Osteocyte (in vitro differentiated cells): ENCODE measurements at places on chromosomes 5 and 9. TPM values are rescaled to one million over a fixed set of nuclear protein-coding genes. Genes with fewer than 3 reads are reported as not detected.

GDF9 gene
- 0.30 and 0.50 TPM in 2 replicates for total RNA-seq

HTR4 gene
- not detected in 2 replicates for total RNA-seq

ACOT12 gene
- total RNA-seq = not detected in 2 replicates

NOXA1 gene
- total RNA-seq = 1.0 and 1.5 TPM in 2 replicates

DNA sequence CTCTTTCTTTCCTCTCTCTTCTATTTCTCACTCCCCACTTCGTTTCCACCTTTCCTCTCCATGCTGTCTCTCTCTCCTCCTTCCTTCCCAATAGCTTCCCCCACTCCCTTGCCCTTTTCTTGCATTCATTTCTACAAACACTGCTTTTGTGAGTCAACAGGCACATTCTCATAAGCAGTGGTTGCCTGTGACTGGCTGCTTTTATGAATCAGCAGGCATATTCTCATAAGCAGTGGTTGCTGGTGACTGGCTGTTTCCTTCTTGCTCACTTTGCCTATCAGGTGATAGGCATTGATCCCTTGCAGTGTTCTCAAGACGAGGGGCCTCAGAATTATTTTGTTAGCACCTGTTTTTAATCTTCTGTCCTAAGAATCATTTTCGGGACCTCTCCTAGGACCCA, 116.1 kb upstream of the ACTBL2 start:
- H3K4me1 ChIP-seq = peaks cover 6% of the 10 kb centered on the region
- peaks cover 18% of the 10 kb centered on the region for H3K27me3 ChIP-seq
- no peaks in the 10 kb centered on the region for H3K36me3 ChIP-seq
- H3K4me3 ChIP-seq = no peak overlapping the region
- H3K27ac ChIP-seq = no peak overlapping the region
- DNase-seq = no peak

- no peaks in the 10 kb centered on the region for H3K27me3 ChIP-seq
- H3K4me3 ChIP-seq = no peak overlapping the region
- H3K4me1 ChIP-seq = no peaks in the 10 kb centered on the region
- DNase-seq = no peak
- no peaks in the 10 kb centered on the region for H3K36me3 ChIP-seq
- no peak overlapping the region for H3K27ac ChIP-seq
Measured at GRCh38 chr5:41270423-41271251, 57.3 kb upstream of the C6 start.

GRCh38 chr5:174065528-174066197, 20.2 kb downstream of the NSG2 start:
- DNase-seq = no peak
- H3K4me3 ChIP-seq = no peak overlapping the region
- H3K36me3 ChIP-seq = no peaks in the 10 kb centered on the region
- no peaks in the 10 kb centered on the region for H3K4me1 ChIP-seq
- H3K27ac ChIP-seq = no peak overlapping the region

- DNase-seq = peak; percentile 86
- no peaks in the 10 kb centered on the region for H3K27me3 ChIP-seq
Measured at GRCh38 chr5:181204826-181205760, at the start of gene TRIM7. Gene TRIM7 (minus strand): TSS chr5:181205196. CDS start chr5:181205110, 86 bp downstream.

DNA sequence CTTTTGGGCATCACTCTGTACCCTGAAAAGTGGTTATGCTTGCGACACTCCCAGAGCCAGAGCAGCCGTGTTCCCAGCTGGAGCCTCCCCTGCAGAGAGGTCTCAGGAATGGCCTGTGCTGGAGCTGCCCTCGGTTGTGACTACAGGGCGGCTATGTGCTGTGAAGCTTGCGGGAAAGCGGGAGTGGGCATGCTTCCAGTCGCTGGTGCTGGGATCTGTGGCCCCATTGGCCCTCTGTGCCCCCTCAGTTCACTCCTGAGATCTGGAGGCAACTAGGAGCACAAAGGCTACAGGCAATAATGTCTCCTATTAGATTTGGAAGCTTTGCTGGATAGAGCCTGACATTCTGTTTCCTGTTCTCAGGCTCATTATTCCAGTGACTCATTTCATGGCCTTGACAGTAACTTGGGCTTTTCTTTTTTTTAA, 56.9 kb downstream of the GPR107 start:
- DNase-seq = no peak
- H3K36me3 ChIP-seq = peaks cover 16% of the 10 kb centered on the region
- H3K4me3 ChIP-seq = no peak overlapping the region
- no peaks in the 10 kb centered on the region for H3K27me3 ChIP-seq

GRCh38 chr5:34022121-34022705, 14.4 kb upstream of the AMACR start:
- H3K27me3 ChIP-seq = no peaks in the 10 kb centered on the region
- H3K4me3 ChIP-seq = no peak overlapping the region
- no peak overlapping the region for H3K27ac ChIP-seq
- H3K4me1 ChIP-seq = no peaks in the 10 kb centered on the region

GRCh38 chr9:128370752-128371629, at the start of gene URM1:
Gene URM1 (plus strand): TSS chr9:128371374. CDS start chr9:128371381, 7 bp downstream.
- peak within 1 kb of the TSS; percentile 97 for H3K4me3 ChIP-seq
- peak within 1 kb of the TSS; percentile 98 for H3K27ac ChIP-seq
- H3K27me3 ChIP-seq = no peaks in the 10 kb centered on the region
- peaks cover 4% of the 10 kb centered on the region for H3K36me3 ChIP-seq
- peak; percentile 97 for DNase-seq
- H3K4me1 ChIP-seq = peaks cover 26% of the 10 kb centered on the region

GRCh38 chr5:172111852-172112225, 76.2 kb downstream of the STK10 start:
- peaks cover 75% of the 10 kb centered on the region for H3K4me1 ChIP-seq
- H3K27ac ChIP-seq = peak overlapping the region; percentile 78
- no peaks in the 10 kb centered on the region for H3K27me3 ChIP-seq
- H3K36me3 ChIP-seq = peaks cover 19% of the 10 kb centered on the region
- no peak overlapping the region for H3K4me3 ChIP-seq

GRCh38 chr5:168578538-168579487, at the start of gene PANK3:
Gene PANK3 (minus strand): TSS chr5:168579368. CDS start chr5:168579283, 85 bp downstream.
- DNase-seq = no peak
- peaks cover 41% of the 10 kb centered on the region for H3K4me1 ChIP-seq
- peak within 1 kb of the TSS; percentile 98 for H3K27ac ChIP-seq
- H3K36me3 ChIP-seq = no peaks in the 10 kb centered on the region
- peak within 1 kb of the TSS; percentile 87 for H3K4me3 ChIP-seq

- H3K36me3 ChIP-seq = no peaks in the 10 kb centered on the region
- peaks cover 11% of the 10 kb centered on the region for H3K4me1 ChIP-seq
- no peak overlapping the region for H3K27ac ChIP-seq
Measured at GRCh38 chr5:122665051-122665450, 109.8 kb upstream of the SNX2 start.

DNA sequence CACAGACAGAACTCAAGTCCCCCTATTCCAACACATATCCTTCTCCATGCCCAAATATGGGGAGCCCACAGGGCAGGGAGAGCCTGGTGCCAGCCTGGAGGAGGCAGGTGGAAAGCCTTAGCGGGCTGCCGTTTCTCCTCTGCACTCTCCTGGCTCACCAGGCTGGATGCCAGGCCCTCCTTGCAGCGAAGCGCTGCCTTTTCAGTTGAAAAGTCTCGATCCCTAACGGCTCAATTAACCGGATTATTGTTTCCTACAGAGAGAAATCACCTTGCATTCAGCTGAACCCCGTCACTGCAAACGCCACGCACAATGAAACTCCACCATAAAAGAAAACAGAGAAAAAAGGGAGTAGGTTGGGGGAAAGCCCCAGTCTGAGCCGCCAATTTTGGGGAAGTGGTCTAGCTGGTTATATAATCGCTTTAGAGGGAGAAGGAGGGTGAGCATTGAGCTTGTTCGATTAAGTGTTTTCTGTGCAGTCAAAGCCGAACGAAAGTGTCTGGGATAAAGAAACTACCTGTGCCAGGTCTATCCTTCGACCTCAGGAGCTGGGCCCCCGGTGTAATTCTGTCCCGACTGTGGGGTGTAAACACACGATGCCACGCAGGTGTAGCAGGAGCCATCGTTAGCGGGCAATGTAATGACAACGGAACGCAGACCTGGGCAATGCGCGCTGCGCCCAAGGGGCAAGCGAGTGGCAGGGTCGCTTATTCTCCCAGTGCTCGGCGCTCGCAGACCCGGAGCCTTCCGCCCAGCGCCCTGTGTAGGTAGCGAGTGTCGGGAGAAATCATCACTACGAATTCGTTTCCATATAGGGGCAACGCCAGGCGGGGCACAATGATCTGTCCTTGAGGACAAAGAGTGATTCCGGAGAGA, 3.8 kb downstream of the BARHL1 start:
- peaks cover 1% of the 10 kb centered on the region for H3K36me3 ChIP-seq
- H3K4me3 ChIP-seq = no peak overlapping the region
- H3K4me1 ChIP-seq = peaks cover 12% of the 10 kb centered on the region
- no peak overlapping the region for H3K27ac ChIP-seq

DNA sequence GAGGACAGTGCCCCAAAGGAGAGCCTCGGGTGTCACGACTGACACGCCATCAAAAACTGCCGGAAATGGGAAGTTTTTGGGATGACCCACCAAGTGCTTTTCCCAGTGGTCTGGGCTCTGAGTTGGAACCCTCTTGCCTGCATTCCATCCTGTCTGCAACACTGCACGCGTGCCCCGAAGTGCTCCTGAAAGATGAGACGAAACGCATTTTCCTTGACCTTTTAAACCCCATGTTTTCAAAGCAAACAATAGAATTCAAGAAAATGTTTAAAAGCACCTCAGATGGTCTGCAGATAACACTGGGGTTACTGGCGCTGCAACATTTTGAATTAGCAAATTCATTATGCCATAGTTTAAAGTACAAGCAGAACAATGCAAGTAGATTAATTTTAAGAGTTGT, 92.9 kb downstream of the ANKRD18A start:
- H3K4me3 ChIP-seq = peak overlapping the region; percentile 5
- peaks cover 7% of the 10 kb centered on the region for H3K36me3 ChIP-seq
- H3K4me1 ChIP-seq = peaks cover 14% of the 10 kb centered on the region
- DNase-seq = no peak

DNA sequence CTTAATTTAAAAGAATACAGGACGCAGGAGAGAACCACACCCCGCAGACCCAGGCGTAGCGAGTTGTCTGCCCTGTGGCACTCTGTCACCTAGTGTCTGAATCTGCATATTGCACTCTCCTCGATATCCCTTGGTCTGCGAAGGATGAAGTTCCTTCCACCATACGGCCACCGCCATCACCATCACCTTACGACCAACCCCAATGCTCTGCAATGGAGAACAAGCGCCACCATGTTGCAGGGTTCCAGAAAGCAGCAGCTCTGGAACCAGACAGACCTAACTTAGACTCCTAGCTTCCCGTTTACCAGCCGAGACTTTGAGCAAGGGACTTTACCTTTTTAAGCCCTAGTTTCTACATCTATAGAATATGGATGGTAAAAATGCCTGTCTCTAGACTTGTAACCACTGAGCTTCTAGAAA, 77.4 kb upstream of the DMRT1 start:
- peak; percentile 85 for DNase-seq
- peak overlapping the region; percentile 36 for H3K4me3 ChIP-seq
- H3K27me3 ChIP-seq = peaks cover 46% of the 10 kb centered on the region
- peaks cover 4% of the 10 kb centered on the region for H3K4me1 ChIP-seq
- no peaks in the 10 kb centered on the region for H3K36me3 ChIP-seq
- H3K27ac ChIP-seq = no peak overlapping the region

- no peak overlapping the region for H3K27ac ChIP-seq
- H3K4me1 ChIP-seq = no peaks in the 10 kb centered on the region
- peaks cover under 1% of the 10 kb centered on the region for H3K36me3 ChIP-seq
- H3K27me3 ChIP-seq = no peaks in the 10 kb centered on the region
- peak; percentile 84 for DNase-seq
Measured at GRCh38 chr5:1745796-1746370, 53.8 kb downstream of the MRPL36 start.

GRCh38 chr9:69322256-69322655, 2.8 kb upstream of the ENTREP1 start:
- no peak overlapping the region for H3K27ac ChIP-seq
- H3K36me3 ChIP-seq = no peaks in the 10 kb centered on the region
- H3K4me1 ChIP-seq = peaks cover 12% of the 10 kb centered on the region
- no peak overlapping the region for H3K4me3 ChIP-seq
- no peak for DNase-seq

- no peaks in the 10 kb centered on the region for H3K4me1 ChIP-seq
- H3K27ac ChIP-seq = no peak overlapping the region
- DNase-seq = no peak
Measured at GRCh38 chr5:144473650-144474049, 303.0 kb downstream of the KCTD16 start.

GRCh38 chr5:69512740-69513260, 20.2 kb downstream of the OCLN start:
- H3K4me1 ChIP-seq = peaks cover 20% of the 10 kb centered on the region
- no peaks in the 10 kb centered on the region for H3K27me3 ChIP-seq
- no peaks in the 10 kb centered on the region for H3K36me3 ChIP-seq

DNA sequence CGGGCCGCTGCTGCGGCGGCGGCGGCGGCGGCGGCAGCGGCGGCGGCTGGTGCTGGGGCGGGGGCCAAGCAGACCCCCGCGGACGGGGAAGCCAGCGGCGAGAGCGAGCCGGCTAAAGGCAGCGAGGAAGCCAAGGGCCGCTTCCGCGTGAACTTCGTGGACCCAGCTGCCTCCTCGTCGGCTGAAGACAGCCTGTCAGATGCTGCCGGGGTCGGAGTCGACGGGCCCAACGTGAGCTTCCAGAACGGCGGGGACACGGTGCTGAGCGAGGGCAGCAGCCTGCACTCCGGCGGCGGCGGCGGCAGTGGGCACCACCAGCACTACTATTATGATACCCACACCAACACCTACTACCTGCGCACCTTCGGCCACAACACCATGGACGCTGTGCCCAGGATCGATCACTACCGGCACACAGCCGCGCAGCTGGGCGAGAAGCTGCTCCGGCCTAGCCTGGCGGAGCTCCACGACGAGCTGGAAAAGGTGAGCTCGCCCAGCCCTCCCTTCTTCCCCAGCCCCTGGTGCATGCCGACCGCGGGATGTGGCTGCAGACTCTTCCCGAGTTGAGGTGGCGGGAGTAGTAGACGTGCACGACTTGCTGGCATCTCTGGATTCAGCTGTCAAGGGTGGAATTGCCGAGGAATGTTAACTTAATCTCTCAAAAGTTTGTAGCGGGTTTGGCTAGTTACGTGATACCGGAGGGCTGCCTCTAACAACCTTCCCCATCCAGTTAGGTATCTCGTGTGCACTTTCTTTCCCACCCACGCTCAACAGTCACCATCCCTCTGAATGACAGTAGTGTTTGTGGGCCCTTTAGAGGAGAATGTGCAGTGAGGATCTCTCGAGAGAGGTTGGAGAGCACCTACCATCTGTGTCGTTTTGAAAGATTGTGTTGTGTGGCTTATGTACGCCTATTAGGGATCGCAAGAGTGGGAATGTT, 932 bp downstream of the SLC12A2 start:
- no peak for DNase-seq
- H3K4me1 ChIP-seq = peaks cover 47% of the 10 kb centered on the region
- no peaks in the 10 kb centered on the region for H3K27me3 ChIP-seq
- peak overlapping the region; percentile 87 for H3K4me3 ChIP-seq

DNA sequence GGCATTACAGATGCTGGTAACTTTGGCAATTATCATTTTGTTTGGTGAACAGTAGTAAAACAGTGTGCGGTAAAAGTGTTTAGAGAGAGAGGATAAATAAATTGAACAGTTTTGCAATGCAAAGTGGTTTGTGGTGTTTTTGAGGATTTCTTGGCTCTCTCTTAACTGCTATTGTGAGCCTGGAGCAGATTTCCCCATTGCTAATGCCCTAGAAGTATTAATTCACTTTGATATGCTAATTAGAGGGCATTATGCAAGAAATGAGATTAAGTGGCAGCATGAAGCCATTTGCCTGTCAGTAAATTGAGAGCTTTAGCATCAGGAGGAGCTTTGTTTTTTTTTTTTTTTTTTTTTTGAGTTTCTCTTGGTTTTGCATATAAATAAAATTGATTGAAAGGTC, 8.2 kb downstream of the PBX3 start:
- H3K27me3 ChIP-seq = no peaks in the 10 kb centered on the region
- peaks cover 24% of the 10 kb centered on the region for H3K4me1 ChIP-seq
- no peak for DNase-seq
- no peak overlapping the region for H3K4me3 ChIP-seq
- H3K27ac ChIP-seq = no peak overlapping the region

GRCh38 chr5:1808439-1808838, 7.2 kb downstream of the NDUFS6 start:
- H3K27ac ChIP-seq = no peak overlapping the region
- H3K27me3 ChIP-seq = no peaks in the 10 kb centered on the region
- DNase-seq = no peak
- no peaks in the 10 kb centered on the region for H3K4me1 ChIP-seq
